ENCODE measurements at places on chromosomes 11 and 22.
A peak's percentile ranks its signal among the peaks of the same experiment; 100 is the strongest.

DNA sequence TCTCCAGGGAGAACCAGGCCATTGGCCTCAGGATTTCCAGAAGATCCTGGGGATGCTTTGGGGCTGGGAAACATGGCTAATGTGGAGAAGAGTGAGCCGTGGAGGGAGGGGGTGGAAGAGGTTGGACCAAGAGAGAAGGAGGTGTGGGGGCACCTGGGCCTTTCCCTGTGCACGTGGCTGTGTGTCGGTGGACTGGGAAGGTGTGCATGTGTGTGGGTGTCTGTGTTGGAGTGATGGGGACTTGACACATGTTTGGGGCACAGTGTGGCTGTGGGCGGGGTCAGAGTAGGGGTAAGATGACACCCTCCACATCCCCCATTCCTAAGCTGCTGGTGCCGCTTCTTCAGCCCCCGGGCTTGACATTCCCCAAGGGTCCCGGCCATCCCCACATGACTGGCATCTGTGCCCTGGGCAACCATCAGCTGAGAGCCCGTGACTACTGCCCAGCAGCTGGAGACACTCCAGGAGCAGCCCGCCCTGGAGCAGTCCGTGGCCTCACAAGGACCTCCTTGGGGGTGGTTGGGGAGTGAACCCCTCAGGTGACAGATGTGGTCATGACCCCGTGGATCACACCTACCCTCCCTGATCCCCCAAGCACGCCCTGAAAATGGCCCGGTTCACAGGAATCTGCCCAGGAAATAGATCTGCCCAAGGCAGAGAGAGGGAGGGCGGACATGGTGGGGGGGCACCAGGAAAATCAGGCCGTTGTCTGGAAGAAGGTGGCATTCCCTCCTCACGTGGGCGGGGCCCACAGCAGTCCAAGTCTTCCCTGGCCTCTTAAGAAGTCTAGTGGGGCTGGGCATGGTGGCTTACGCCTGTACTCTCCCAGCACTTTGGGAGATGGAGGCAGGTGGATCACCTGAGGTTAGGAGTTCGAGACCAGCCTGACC lies 34.8 kb upstream of the SOX10 start:
- no peak for DNase-seq

GRCh38 chr11:71309181-71309580 lies 56.8 kb upstream of the SHANK2 start:
- DNase-seq = no peak

DNA sequence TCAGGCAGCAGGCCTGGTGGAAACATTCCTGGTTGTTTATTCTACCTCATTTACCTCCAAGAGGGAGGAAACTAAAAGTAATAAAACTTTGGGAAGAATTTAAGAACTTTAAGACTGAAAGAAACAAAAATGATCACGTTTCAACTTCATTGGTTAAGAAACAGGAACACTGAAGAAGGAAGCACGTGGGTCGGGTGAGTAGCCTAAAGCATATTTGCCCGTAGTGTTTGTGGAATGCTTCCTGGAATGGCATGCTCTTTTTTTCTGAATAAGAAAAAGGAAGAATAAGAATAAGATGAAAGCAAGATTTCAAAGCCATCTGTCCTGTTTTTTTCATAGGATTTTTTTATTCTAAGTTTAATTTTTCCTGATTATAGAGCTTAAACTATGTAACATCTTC lies 83.1 kb downstream of the WNT11 start:
- DNase-seq = peak; percentile 17

GRCh38 chr11:77197626-77198320 lies 69.7 kb downstream of the MYO7A start:
- no peak for DNase-seq

DNA sequence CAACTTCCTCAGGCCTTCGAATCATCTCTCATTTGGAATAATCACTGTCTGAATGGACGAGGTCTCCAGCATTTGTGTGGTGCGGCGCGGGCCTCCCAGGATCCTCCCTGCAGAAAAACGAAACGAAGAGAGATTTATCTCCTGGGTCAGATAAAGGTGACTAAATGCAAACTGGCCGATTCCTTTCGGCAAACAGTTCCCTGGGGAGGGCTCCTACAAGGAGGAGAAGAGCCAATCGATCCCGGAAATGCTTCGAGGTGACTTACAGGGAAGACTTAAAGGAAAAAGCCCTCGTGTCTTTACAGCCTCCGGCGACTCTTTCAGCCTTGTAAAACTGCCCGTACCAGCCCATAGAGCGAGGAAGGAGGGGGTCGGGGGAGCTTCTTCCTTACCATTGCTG lies 126.5 kb downstream of the MIAT start:
- DNase-seq = no peak

- DNase-seq = no peak
These were observed 75.6 kb upstream of the HORMAD2 start for GRCh38 chr22:30004694-30005093.

GRCh38 chr11:10462746-10463300 lies 7.8 kb downstream of the AMPD3 start:
- DNase-seq = no peak

DNA sequence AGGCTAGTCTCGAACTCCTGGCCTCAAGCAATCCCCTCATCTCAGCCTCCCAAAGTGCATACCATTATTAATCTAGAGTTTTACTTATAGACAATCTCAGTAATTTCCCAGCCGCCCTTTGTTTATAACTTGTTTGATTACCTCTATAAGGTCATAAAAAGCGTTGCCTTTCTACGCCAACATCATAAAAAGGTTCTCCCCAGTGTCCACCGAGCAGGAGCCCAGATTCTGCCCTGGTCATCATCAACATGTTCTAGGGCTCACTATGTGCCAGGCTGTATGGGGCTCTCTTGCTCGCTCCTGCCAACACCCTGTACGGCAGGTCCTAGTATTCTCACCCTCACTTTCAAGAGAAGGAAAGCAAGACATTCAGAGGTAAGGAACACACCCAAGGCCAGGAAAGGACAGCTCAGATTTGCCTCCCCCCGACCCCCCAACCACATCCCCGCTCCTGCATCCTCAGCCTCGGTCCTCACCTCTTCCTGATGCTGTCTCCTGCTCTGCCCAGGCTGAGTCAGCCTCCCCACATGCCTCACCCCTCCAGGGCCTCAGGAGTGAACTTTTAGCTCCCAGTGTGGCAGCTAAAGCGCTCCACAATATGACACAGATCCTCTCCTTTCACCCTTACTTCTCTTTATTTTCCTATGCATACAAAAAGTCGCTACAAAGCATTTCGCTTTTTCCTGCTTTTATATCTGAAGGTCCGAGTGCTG lies 14.3 kb downstream of the ARFGAP3 start:
- peak; percentile 56 for DNase-seq

All from EL (cell line).